Cardiac fibroblast (primary cell): ENCODE measurements at places on chromosomes 6 and 20.
A peak's percentile ranks its signal among the peaks of the same experiment; 100 is the strongest.

GRCh38 chr6:138882369-138883017, 86.6 kb downstream of the ECT2L start:
- DNase-seq: no peak

- DNase-seq: no peak
Observed at GRCh38 chr20:49284818-49285217, 7.0 kb upstream of the ZNFX1 start.

DNA sequence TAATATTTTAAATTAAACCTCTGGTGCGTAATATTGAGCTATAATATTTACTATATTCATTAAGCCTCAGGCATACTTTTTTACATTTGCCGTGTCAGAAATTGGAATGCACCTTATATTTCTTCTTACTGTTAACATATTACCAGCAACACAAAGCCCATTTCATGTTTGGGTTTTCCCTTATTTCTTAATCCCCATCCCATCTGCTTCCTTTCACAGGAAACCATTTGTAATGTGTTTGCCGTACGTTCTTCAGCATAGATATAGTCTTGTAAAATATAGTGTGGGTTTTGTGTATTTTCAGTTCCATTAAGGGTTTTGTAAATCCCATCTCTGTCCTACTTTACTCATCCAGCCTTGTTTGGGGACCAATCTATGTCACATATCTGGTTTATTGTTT, 6.5 kb downstream of the EYS start:
- DNase-seq: no peak

DNA sequence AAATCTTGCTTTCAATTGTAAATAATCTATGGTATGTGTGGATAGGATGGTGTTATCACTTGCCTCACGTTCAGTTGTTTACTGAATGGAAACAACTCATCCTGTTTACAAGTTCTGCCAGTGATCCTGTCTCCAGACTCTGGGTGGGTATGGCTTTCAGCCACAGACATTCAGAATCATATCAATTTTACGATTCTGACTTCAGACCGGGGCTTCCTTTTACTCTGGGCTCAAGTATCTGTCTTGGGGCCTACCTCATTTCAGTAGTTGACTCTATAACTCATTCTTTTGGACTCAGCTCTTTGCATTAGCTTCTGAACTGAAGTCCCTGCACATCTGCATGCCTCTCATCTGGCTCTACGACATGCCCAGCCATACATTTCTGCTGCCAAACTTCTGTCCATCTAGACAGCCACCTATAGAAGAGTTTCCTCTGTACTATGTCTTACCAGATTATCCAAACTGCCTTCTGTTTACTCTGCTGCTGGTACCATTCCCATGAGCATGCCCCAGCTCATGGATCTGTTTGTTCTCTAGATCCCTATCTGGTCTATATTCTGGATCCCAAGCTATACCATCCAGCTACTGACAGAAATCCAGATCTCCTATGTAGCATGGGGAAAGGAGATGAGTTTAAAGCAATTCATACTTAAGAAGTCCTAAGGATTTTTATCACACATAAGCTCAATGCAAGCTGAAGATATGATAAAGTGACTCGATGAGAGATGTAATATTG, 34.3 kb downstream of the FYN start:
- no peak for DNase-seq

GRCh38 chr6:90068703-90069523, 174.6 kb downstream of the GJA10 start:
- DNase-seq: peak; percentile 19

DNA sequence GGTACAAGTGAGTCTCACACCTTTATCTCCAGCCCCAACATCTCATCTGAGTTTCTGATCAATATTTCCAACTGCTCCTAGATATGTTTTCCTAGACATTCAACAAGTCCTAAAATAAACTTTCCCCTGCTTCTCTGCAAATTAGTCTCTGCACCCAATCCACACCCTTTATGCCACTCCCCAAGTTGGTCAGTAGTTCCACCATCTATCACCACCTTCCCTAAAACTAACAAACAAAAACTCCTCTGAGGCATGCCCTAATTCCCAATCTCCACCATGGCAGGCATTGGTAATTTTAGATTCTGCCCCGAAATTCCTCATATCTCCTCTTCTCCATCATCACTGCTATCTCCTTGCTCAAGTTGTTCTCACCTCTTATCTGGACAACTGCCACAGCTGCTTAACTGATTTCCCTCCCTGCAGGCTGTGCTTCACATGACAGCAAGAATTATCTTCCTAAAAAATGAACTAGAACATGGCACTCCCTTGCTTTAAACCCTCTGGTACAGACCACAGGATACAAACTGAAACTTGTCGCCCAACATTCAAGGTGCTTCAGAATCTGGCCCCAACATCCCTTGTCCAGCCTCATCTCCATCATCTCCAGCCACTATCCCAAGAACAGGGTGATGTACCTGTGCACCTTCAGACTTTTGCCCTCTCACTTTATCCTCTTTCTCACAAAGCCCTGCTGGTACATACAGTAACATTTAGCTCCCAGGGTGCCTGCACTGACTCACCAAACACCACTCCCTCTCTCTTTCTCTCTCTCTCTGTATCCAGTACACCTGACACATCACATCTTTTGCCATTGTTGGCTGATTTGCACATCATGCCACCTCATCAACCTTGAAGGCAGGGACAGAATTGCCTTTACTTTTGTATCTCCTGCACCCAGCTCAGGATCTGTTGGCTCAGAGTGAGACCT, 55.5 kb downstream of the ZHX3 start:
- DNase-seq: peak; percentile 45

DNA sequence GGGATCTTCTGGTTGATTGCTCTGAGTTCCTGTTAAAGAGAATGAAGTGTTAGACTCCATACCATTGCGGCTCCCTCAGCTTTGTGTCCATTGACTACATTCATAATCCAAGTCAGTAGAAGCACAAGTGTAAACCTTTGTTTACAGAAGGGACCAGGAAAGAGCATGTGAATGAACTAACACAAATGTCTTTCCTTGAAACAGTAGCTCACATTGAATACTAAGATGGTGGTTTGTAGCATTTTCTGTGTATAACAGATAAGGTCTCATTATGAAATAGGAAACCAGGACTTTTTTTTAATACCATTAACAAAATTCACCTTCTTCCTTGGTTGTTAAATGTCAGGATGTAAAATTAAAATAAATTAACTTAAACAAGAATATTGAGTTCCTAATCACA, 8.4 kb downstream of the STXBP5 start:
- no peak for DNase-seq

DNA sequence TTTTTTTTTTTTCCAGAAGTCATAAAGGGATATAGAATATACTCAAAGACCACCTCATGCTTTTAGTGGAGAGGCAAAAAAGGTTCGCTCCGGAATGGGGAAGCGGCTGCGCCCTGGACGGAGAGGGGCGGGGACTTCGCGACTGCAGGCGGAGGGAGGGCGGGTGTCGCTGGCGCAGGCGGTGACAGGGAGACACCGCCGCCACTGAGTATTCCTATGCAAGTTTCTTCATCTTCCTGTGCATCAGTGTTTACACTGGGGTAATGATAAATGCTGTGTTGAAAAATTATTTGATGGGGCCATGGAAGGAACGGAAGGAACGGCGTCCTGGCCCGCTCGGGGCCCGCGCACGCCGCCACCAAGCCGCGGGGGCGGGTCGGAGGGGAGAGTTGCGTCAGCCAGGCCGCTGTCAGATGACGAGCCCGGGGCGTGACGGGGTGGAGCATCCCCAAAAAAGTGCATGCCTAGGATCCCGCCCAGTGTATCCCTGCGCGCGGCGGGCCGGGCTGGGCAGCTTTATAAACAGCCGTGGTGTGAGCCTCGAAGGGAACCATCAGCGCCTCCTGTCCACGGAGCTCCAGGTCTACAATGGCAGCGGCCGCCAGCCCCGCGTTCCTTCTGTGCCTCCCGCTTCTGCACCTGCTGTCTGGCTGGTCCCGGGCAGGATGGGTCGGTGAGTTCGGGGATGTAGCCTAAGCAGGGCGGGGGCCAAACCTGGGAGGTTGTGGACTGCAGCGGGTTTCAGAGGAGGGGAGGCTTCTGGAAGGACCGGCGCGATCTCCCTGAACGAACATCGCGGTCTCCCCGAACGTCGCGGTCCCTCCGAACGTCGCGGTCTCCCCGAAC, at the start of gene ULBP1:
Gene ULBP1, plus strand, starts transcription at position 482 of the 846 bp plus-strand sequence. Its CDS starts 107 bp downstream, at position 589.
- peak; percentile 84 for DNase-seq

DNA sequence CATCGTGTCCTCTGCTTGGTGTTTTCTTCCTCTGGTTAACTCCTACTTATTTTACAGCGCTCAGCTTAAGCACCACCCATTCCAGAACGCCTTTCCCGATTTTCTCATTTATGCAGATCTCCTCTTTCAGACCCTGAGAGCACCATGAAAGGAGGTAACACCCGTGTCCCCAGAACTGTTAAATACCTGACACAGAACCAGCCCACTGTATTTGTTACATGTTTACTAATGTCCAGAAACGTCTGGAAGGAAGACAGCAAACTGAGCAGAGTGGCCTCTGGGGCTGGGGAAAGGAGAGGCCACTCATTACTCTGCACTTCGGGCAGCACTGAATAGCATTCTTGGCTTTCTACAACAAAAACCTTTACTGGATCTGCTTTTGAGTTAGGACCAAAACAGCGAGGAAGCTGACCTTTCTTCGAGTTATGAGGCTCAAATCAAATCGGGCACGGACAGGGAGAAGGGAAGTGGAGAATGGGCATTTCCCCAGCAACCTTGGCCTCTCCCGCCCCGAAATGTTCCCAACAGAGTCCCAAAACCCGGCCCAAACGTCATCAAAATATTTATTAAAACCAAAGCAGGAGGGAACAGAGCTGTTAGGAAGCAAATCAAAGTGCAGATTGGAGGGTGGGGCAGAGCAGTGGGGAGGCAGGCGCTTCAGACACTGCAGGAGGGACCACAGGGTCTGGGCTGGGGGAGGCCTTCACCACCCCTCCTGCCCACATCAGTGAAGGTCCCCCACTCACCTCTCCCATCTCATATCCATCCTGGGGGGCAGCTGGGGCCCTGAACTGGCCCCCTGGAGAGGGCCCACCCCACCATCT, 1.1 kb upstream of the NECAB3 start:
- DNase-seq: peak; percentile 62

DNA sequence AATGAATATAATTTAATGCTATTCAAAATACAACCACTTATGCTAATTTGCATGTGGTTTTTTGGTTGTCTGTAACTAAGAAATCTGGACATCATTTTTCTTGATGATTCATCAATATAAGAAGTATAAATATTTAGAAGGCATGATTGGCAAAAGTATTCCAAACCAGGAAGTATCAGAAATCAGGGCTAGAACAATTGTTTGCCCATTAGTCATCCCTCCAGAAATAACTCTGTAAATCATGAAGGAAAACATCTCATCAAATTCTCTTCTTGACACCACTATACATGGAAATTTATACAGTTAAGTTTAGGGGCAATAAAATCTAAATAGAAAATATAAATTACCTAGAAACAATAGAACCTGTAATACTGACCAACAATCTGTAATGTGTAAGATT, 554.7 kb upstream of the HS3ST5 start:
- no peak for DNase-seq

DNA sequence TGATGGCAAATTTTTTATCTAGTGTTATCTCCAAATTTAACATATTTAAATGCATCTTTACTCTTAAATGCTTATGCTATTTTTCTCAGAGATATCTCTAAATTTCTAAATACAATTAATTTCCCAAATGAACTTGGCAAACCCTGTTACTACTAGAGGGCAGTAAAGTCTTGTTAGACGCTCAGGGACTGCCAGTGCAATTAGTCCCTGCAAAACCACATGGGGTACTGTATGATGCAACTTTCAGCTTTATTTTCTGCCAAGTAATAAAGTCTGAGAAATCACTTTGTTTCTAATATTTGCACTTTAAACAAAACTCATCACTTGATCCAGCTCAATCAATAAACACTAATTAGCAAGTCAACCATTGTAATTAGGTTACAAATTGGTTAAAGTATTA, 76.0 kb upstream of the ADGRB3 start:
- DNase-seq: no peak

GRCh38 chr20:24943731-24944130, 5.3 kb upstream of the CST7 start:
- no peak for DNase-seq

DNA sequence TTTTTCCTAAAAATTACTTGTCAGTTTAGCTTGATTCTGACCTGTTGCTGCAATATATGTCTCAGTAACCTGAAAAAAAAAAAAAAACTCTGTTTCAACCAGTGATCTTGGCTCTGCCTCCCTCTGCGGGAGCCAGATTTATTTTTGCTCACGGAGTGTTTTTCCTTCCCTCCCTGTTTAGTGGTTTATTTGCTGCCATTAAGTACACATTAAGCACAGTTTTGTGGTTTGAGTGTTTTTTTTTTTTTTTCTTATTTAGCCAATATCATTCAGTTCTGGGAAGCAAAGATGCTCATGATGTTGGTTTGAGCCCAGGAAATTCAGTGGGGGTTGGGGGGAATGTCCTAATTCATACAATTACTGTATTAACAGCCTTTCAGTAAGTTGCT, 110.1 kb upstream of the GPR6 start:
- peak; percentile 29 for DNase-seq

DNA sequence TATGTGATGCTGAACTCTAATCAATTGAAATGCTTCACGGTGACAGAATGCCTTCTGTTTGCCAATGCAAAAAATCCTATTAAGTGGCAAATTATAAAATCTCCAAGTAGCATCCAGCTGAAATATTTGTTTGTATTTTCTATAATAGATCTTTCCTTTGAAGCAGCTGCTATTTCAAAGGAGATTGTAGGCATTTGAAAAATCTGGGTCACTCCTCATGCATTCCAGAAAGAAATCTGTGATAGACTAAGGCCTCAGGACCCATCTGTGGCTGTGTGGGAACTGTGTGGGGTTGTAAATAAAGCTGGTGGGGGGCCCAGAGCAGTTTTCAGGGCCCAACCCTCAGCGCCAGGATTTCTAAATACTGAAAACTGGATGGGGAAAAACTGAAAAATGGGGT, 216.9 kb upstream of the ARG1 start:
- no peak for DNase-seq

- no peak for DNase-seq
Observed at GRCh38 chr6:21603082-21603952, 9.8 kb downstream of the SOX4 start.

- no peak for DNase-seq
Observed at GRCh38 chr6:94215552-94215951, 796.2 kb upstream of the EPHA7 start.

GRCh38 chr6:127971945-127972391, 71.1 kb upstream of the THEMIS start:
- DNase-seq: peak; percentile 57

DNA sequence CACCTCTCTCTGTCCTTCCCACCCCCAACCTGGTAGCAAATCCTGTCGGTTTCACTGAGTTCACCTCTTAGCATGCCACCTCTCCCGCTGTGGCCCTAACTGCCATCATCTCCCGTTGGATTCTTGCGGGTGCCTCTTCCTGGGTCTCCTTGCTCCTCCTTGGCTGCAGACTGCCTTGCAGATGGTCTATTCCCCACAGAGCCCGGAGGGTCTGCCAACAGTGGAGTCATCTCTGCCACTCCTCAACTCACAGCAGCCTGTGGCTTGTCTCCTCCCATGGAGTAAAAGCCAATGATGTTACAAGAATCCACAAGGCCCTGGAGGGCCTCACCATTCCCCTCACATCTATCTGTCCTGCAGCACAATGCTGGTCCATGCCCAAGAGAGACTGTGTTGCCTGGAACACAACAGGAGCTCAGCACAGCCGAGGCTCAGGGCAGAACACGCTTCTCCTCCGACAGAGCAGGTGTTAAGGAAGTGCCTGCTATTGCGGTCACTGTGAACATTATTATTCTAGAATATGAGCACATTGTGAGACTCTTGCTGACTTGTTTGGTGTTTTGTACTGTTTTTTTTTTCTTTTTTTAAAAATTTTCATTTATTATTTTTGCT, 241.8 kb upstream of the SULF2 start:
- DNase-seq: peak; percentile 37

GRCh38 chr6:30740540-30740870, 2.0 kb downstream of the FLOT1 start:
- peak; percentile 53 for DNase-seq
